T-cell (primary cell): ENCODE measurements at places on chromosomes 2 and 18. TPM values are rescaled to one million over a fixed set of nuclear protein-coding genes. Genes with fewer than 3 reads are reported as not detected.

DNA sequence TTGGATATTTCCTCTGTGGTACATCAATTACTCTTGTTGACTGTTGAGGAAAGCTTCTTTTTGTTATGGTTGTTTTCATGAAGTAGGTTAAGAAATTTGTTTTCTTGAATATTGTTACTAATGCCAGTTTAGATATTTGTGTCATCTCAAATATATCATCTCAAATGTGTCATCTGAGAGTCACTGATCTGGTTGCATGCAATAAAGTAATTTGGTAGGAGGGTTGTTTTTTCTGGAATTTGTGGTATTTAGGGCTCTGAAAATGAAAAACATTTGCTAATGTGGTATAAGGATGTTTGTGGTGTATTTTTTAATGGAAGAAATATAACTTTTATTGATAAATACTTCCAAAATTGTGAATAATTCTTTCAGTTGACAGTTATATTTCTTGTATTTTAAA, 117.7 kb downstream of the GREB1L start:
- DNase-seq: no peak

- no peak for DNase-seq
These were observed 30.2 kb downstream of the EDAR start for GRCh38 chr2:108958632-108959341.

DNA sequence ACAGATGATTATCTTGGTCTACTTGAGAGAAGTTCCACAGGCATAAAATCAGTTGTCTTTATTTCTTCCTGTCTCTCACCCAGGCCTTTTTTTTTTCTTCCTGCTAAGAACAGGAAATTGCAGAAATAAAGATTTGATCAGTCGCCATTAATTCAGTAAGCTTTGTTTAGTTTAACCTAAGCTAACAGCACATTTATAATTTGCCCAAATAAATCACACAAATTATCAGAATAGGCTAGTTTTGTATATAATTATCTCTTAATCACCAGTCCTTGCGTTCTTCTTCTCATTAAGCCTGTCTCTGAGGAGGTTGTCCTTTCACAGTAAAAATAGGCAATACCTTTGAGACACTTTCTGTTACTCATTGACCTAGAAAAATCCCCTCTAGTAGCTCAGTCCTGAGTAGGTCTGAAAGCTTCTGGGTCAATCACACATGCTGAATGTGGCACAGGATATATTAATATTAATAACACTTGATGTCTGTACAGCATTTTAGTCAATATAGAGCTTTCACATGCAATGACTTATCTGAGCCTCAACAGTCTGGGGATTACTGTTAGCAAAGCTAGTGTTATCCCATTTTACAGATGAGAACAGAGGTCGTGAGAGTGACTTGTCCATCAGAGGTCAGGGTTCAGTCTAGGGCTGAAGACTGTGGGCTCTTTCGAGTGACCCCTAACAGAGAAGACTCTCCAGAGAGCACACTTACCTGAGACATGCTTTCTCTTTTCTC, 11.2 kb upstream of the STK17B start:
- no peak for DNase-seq

- no peak for DNase-seq
These were observed 215.3 kb downstream of the SH3RF3 start for GRCh38 chr2:109344270-109344805.

- DNase-seq: no peak
These were observed 37.5 kb downstream of the SLC4A3 start for GRCh38 chr2:219664944-219665343.

GRCh38 chr2:116153729-116154128, 1660.8 kb upstream of the DDX18 start:
- DNase-seq: no peak

GRCh38 chr2:95008306-95008705, 17.2 kb upstream of the MAL start:
- DNase-seq: no peak

- DNase-seq: no peak
These were observed 180.4 kb upstream of the ZFP36L2 start for GRCh38 chr2:43406651-43407279.

GRCh38 chr2:32835148-32835547, 111.6 kb upstream of the LTBP1 start:
- no peak for DNase-seq

DNA sequence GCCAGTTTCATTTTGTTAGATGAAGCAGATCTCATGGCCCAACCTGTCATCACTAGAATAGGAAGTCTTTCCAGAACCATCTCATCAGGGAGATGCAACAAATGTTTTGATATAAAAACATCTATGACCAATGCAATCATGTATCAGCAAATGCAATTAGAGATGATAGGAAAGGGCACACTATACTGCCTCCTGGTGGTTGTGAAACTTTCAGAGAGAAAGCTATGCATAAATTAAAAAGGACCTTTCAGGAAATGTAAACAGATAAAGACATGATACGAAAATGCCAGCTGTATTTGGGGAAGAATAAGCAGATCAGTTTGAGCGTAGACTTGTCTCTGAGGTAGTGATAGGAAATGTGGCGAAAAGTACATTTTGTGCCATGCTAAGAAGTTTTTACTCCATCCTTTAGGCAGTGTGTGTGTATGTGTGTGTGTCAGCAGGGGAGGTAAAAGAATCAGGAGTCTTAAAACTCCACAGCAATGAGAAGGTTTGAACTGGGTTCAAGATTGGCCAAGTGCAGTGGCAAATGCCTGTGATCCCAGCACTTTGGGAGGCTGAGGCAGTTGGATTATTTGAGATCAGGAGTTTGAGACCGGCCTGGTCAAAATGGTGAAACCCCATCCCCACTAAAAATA, 479.3 kb downstream of the CPS1 start:
- no peak for DNase-seq

- no peak for DNase-seq
These were observed 37.5 kb downstream of the PAX8 start for GRCh38 chr2:113240915-113241911.

GRCh38 chr18:78659748-78660147, 319.9 kb upstream of the SALL3 start:
- no peak for DNase-seq

GRCh38 chr2:140905083-140905781, 1225.6 kb downstream of the LRP1B start:
- no peak for DNase-seq

DNA sequence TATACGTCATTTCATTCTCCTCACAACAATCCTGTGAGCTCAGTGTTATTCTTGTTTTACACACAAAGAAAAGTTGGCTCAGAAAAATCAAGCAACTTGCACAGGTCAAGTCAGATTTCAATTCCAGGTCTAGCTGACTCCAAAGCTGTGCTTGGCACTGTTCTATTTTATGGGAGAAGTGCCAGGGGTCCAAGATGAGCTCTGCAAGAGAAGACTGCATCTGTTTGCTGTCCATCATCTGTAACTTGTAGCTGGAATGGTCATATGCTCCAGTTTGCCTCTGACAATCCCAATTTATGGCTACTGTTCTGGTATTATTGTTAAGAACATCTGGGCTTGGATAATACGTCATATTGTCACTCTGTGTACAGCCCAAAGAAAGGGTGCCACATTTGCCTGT, 28.9 kb downstream of the KCNF1 start:
- DNase-seq: no peak

GRCh38 chr2:383178-383577, 95.3 kb upstream of the ALKAL2 start:
- DNase-seq: no peak

DNA sequence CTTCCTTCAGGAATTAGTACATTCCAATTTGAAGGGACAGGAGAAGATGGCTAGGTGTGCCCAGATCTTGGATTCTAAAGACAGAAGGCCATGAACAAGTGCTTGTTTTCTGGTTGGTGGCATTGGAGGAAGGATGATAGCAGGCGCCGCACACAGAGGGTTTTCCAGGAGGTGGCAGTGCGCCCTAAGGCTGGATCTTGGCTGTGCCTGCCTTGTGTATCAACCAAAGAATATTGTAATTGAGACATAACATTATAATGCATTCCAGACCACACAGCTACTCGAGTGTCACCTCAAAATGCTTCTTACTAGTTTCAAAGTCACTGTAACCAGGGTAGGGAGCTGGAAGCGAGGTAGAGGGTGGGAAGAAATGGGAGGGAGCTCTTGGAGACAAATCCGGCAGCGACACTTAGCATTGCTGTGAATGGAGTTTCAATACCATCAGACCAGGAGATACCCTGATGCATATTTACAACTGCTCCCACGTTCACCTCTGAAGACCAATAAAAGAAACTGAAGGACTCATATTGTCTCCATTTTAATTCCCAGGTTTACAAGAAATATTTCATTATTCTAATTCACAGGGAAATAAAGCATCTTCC, 42.5 kb downstream of the CPO start:
- DNase-seq: peak; percentile 41

LRATD1 gene
- not detected for total RNA-seq

TLX2 gene
- 0.46 TPM for total RNA-seq

HMSD gene
- total RNA-seq: 1.8 TPM

BOLL gene
- not detected for total RNA-seq

USP14 gene
- total RNA-seq: 48.0 TPM

ANKRD29 gene
- total RNA-seq: 0.23 TPM

KIAA2012 gene
- total RNA-seq: not detected
